Thyroid gland (tissue), 4 donors: ENCODE measurements at places on chromosomes 2 and 18. TPM values are rescaled to one million over a fixed set of nuclear protein-coding genes. Genes with fewer than 3 reads are reported as not detected.

- no peaks in the 10 kb centered on the region for H3K27me3 ChIP-seq
- no peak overlapping the region for H3K27ac ChIP-seq
- DNase-seq = no peak
- H3K4me3 ChIP-seq = no peak overlapping the region
- no peaks in the 10 kb centered on the region for H3K4me1 ChIP-seq
Observed at GRCh38 chr2:104944495-104944894, 90.6 kb downstream of the POU3F3 start.

The SLC38A11 gene
- not detected for total RNA-seq

- H3K4me1 ChIP-seq = peaks cover 13% of the 10 kb centered on the region
- H3K27ac ChIP-seq = no peak overlapping the region
- H3K4me3 ChIP-seq = no peak overlapping the region
- no peaks in the 10 kb centered on the region for H3K36me3 ChIP-seq
Observed at GRCh38 chr18:57816208-57816954, 13.3 kb upstream of the ATP8B1 start.

DNA sequence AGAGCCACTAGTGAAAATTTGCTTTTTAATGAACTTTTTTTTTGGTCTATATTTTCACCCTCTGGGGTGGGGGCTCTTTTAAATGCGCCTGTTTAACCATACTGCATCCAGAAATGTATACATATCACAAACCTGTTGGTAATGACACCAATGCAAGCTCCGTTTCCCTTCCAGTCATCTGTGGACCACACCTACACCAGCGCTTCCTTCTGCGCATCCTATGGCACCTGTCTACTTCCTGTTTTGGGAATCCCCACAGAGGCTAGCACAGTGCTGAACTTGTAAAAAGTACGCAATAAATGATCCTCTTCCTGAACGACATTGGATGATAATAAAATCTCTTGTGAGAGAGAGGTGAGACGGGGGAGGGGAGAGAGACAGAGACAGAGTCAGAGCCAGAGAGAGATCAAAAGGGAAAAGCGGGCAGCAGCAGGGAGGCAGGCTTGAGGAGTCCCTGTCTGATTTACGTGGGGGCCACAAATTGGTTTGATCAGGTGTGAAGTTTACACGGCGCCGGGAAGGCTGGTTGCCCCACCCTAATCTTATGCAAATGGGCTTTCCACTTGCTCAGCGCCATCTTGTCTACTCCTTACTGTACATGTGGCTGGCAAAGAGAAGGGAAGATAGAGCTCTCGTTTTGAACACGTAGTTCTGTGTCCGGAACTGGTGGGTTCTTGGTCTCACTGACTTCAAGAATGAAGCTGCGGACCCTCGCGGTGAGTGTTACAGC, 38.1 kb upstream of the SLC38A11 start:
- H3K27me3 ChIP-seq = no peaks in the 10 kb centered on the region
- no peak for DNase-seq
- no peak overlapping the region for H3K27ac ChIP-seq
- H3K4me3 ChIP-seq = no peak overlapping the region

The MC4R gene
- not detected for total RNA-seq

- no peak overlapping the region for H3K27ac ChIP-seq
- DNase-seq = no peak
- H3K36me3 ChIP-seq = no peaks in the 10 kb centered on the region
- no peaks in the 10 kb centered on the region for H3K4me1 ChIP-seq
- no peaks in the 10 kb centered on the region for H3K27me3 ChIP-seq
- H3K4me3 ChIP-seq = no peak overlapping the region
Observed at GRCh38 chr18:61817086-61817485, 75.7 kb downstream of the RNF152 start.

DNA sequence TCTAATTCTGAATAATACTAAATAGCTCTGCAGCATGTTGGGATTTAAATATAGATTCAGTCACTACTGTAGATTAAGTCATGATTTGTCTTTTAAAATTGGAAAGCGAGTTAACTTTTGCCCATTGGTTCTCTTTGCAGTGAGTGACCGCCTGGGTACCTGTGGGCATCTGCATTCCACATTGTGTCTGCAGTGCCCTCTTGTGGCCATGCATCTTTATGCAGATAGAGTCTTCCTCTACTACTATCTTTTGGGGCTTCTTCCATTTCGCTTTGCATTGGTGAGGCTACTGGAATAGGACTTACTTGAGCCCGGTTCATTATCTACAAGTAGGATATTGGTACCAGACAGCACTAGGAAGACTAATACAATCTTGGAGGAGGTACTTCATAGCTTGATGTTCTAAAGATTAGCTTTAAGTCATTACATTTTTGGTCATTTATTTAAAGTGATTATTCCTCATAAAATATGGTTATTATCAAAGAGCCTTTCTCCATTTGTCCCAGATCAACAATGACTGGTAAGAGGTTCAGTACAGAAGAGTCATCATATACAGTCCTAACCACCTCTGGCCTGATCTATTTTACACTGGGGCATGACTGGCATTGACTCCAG, 203.0 kb downstream of the SOCS6 start:
- H3K4me3 ChIP-seq = no peak overlapping the region
- H3K4me1 ChIP-seq = no peaks in the 10 kb centered on the region
- H3K27me3 ChIP-seq = no peaks in the 10 kb centered on the region
- peak; percentile 38 for DNase-seq
- H3K36me3 ChIP-seq = no peaks in the 10 kb centered on the region

DNA sequence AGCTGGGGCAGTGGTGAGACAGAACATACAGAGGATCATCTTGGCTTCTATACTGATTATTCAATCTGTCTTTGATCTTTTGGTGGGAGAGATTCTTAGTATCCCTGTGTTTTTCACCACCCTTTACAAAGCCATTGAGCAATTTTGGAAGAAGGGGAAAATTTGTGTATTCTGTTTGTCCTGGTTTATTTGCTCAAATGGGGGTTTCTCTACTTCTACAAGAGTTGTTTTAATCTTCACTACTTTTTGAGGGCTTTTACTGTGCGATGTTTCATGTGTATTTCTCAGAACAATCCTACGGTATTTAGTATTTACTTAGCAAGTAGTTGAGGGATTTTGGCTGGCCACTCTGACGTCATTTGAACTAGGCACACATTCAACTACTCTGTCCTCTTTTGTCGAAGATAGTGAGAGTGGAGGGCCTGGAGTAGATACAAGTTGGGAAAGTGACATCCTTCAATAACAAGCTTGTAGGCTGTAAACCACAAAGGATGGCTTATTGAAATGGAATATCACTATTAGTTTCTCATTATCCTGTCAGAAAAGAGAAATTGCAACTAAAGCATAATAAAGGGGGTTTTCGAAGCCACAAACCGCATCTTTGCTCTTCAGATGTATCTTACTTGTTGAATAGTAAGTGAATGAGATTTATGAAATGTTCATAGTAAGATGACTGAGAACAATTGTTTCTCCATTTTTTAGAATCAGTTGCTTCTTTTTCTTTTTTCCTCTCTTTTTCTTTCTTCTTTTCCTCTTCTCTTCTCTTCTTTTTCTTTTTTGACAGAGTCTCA, 24.8 kb downstream of the FMNL2 start:
- no peak overlapping the region for H3K4me3 ChIP-seq
- no peaks in the 10 kb centered on the region for H3K27me3 ChIP-seq
- H3K27ac ChIP-seq = peak overlapping the region; percentile 17
- H3K4me1 ChIP-seq = peaks cover 35% of the 10 kb centered on the region
- DNase-seq = peak; percentile 38

DNA sequence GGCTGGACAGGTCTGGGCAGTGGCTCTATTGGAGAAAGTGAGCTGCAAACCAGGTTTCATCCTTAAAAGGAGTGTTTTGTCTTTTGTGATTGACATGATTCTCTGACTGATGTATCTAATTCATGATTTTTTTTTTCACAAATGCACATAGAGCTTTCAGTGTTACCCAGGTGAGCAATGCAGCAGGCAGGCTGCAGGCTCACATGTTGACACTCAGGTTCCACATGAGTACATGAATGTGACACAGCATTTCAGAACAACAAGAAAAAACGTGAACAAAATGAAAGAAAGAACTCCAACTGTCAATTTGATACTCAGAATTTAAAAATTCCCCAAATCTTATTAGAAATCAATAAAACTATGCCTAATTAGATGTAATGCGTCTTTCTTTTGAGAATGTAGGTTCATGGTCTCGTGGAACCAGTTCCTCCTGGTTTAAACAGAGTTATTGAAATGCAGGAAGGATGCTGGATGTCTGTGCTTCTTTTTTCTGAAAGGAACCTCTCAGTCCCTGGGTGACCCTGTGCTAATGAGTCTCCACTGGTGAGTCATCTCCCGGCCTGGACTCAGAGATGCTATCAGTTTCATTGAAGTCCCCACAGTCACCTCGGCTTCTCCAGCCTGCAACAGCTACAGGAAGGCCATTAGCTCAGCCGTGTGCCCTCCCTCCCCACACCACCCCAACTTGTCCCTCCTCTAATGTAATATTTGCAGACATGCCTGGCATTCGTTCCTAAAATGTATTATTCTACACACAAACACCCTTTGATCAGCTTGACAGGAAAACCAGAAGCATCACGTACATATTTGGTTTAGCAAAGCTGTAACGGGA, 430.4 kb downstream of the LPIN1 start:
- DNase-seq = no peak
- no peak overlapping the region for H3K27ac ChIP-seq
- H3K27me3 ChIP-seq = no peaks in the 10 kb centered on the region
- peaks cover 12% of the 10 kb centered on the region for H3K4me1 ChIP-seq
- H3K36me3 ChIP-seq = no peaks in the 10 kb centered on the region
- H3K4me3 ChIP-seq = no peak overlapping the region

DNA sequence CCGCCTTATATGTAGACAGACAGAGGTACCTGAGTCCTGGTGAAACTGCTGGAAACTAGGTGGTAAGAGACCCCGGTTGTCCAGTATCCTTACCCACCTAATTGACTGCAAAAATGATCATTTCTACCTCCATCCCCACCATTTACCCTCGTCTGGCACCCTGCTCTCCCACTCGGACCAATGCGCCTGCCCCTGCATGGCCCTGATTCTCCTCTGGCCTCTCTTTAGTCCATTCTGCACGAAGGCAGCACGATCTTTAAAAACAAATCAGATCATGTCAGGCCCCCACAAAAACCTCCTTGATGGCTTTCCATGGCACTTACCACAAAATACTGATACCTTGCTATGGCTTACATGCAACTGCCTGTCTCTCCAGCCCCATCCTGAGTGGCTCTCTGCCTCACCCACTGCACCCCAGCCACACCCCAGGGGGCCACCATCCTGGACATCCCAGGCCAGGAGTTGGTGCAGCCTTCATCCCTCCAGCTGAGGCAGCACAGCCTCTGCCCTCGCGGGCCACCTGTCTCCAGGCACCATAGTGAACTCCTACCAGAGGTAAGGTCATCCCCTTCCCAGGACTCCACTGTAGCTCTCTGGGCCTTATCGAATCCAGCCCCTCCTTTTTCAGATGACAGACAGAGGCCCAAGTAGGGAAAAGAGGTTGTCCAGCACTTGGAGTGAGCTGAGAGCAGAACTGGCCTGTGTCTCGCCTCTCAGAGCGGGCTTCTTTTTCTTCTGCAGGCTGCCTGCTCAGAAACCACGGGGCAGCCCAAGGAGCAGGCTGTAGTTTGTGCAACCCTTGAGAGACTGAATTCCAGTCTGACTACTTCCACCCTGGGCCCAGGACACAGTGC, 12.3 kb upstream of the CIB4 start:
- peak; percentile 72 for DNase-seq
- no peak overlapping the region for H3K4me3 ChIP-seq
- peak overlapping the region; percentile 88 for H3K27ac ChIP-seq
- H3K27me3 ChIP-seq = no peaks in the 10 kb centered on the region
- H3K4me1 ChIP-seq = peaks cover 37% of the 10 kb centered on the region

DNA sequence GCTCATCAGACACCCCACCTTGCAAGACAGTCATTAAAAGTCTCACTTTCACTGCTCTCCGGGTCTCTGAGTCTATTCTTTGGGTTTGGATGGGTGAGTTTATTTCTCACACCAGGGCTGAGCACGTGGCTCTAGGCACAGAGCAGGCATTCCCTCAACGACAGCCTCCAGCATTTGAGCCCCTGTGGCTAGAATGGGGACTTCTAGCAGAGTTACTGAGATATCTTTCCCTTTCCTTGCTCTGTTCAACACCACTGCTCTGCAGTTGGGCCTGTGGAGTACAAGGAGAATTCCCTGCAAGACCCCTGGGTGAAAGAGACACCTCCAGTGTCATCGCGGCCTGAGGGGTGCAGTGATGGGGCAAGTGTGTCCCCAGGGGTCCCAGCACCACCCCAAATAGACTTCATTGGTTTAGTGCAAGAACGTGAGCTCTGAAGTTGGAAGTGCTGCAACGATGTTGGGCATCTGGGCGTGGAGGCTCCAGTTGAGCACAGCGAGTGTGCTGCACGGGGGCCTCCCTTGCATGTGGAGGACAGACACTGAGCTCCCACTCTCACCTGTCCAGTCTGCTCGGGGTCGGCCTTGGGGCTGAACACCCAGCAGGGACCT, 184.1 kb upstream of the HS6ST1 start:
- no peak overlapping the region for H3K4me3 ChIP-seq
- DNase-seq = no peak
- no peak overlapping the region for H3K27ac ChIP-seq

The GAL3ST2 gene
- not detected for total RNA-seq

DNA sequence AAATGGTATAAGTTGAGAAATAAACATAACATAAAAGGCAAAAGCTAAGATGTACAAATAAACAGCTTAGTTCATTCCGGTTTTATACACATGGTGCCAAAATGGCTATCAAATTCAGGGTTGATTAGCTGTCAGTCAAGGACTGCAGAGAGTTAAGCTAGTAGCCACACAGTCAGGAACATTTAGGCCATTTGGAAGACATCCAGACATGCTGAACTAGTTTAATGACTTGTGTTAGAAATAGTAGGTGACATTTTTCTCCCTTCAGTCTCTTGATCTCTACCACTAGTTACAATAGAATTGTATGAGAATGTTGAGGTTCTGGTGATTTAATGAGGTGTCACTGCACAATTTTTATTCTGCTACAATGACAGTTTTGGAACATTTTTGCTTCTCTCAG, 394.4 kb upstream of the SPHKAP start:
- H3K27ac ChIP-seq = no peak overlapping the region
- H3K27me3 ChIP-seq = no peaks in the 10 kb centered on the region
- no peak for DNase-seq
- no peaks in the 10 kb centered on the region for H3K4me1 ChIP-seq

- no peak overlapping the region for H3K4me3 ChIP-seq
- H3K4me1 ChIP-seq = peaks cover 4% of the 10 kb centered on the region
Observed at GRCh38 chr2:175036582-175037018, 31.4 kb upstream of the CHN1 start.

The SAG gene
- not detected for total RNA-seq

- no peak for DNase-seq
- H3K4me3 ChIP-seq = no peak overlapping the region
- H3K27me3 ChIP-seq = no peaks in the 10 kb centered on the region
- H3K4me1 ChIP-seq = peaks cover 5% of the 10 kb centered on the region
Observed at GRCh38 chr2:177147093-177147694, 65.4 kb upstream of the HNRNPA3 start.

The LIMS3 gene
- 4.8 TPM for total RNA-seq

DNA sequence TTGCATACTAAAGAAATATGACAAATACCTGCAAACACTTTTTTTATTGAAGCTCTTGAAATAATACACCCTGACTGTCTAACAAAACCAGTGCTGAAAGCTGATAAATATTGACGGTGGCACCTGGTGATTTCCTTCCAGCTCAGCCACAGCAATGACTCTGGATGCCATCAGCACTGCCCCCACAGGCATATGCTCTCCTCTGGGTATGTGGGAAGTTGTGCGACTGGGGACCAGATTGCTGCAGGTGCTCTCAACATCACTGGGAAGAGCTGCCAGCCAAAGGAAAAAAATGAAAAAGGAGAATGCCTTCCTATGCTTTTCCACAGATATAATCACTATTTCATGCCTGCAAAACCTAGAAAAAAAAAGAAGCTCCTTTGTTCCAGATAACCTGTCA, 141.5 kb downstream of the PIGN start:
- DNase-seq = no peak
- no peaks in the 10 kb centered on the region for H3K27me3 ChIP-seq
- H3K27ac ChIP-seq = no peak overlapping the region
- H3K4me3 ChIP-seq = no peak overlapping the region
- H3K4me1 ChIP-seq = no peaks in the 10 kb centered on the region
